ENCODE measurements at places on chromosomes 7 and 10.

GRCh38 chr7:155296006-155296787, 1.5 kb upstream of the INSIG1 start:
- DNase-seq, result no peak

DNA sequence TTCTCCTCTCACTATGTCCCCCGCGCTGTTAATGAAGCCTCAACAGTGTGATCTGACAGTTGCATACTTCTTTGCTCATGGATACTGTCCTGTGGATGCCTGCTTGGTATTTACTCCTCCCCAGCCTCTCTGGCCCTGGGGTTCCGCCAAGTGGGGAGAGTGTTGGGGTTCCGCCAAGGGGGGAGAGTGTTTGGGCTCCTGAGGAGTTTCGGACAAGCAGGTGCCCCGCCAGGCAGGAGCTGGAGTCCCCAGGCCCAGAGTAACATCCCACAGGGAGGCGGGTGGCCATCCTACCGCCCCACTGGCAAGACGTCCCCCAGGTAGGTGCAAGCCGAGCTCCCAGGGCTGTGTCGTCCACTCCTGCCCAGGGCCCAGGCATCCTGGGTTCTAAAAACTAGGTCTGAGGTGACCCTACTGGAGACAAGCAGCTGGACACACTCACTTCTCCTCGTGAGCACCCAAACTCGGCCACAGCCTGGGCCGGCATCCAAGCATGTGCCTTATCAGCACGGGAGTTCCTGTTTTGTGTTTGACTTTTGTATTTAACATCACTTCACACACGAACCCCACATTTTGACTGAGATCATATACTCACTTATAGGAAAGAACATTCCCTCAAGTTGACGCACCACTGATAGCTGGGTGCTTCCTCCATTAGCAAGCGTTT, 34.2 kb downstream of the CAMK2B start:
- DNase-seq, result no peak

DNA sequence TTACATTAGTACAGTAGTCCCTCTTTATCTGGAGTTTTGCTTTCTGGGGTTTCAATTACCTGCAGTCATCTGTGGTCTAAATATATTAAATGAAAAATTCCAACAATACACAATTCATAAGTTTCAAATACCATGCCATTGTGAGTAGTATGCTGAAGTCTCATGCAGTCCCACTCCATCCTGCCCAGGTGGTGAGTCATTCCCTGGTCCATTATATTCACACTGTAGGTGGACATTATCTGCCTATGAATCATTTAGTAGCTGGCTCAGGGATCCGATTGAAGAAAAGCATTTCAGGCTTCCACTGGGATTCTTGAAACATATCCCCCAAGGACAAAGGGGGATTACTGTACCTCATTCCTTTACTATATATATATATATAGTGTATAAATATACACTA, 298.2 kb upstream of the GALNT17 start:
- DNase-seq, result peak; percentile 64

GRCh38 chr7:158375034-158375433, 212.6 kb downstream of the PTPRN2 start:
- no peak for DNase-seq

- DNase-seq, result no peak
These were observed 482.0 kb upstream of the PCDH15 start for GRCh38 chr10:55283031-55283430.

Measured in fibroblast of skin of left biceps (primary cell).